ENCODE measurements at places on chromosomes 3 and 15.

DNA sequence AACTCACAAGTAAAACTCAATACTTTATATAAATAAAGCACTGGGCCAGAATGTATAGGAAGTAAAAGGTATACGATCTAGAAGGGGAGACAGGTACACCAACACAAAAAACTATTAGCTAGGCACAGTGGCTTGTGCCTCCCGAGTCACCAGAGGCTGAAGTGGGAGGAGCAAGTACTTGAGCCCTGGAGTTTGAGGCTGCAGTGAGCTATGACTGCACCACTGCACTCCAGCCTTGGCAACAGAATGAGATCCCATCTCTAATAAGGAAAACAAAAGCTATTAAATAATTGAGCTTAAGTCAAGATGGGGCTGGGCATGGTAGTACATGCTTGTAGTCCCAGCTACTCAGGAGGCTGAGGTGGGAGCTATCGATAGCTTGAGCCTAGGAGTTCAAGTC is 17.0 kb downstream of the PIK3CB start:
- DNase-seq = no peak

GRCh38 chr3:136387031-136387430 is 136.9 kb downstream of the PCCB start:
- no peak for DNase-seq

GRCh38 chr3:72761410-72761809 is 86.8 kb downstream of the SHQ1 start:
- DNase-seq = no peak

DNA sequence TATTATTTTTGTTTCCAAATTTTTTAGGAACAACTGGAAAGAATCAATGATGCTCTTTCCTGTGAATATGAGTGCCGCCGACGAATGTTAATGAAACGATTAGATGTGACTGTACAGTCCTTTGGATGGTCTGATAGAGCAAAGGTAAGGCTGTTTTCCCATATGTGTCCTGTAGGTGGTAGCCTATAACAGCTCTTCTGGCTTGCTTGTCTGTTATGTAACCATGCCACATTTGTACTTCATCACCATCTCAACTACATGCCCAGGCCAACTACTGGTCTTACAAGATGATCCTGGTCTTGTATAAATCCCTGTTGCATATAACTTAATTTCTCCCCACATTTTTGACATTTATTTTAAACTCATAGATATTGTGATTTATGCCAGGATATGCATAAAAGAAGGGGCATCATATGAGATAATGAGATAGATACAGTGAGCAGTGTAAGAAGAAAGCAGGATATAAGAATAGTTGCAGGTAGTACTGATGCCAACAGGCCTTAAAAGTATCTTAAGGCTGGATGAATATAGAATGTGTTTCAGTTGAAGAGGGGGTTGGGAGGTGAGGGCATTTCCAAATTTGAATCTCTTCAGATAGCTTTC is 20.3 kb downstream of the FAM98B start:
- peak; percentile 72 for DNase-seq

DNA sequence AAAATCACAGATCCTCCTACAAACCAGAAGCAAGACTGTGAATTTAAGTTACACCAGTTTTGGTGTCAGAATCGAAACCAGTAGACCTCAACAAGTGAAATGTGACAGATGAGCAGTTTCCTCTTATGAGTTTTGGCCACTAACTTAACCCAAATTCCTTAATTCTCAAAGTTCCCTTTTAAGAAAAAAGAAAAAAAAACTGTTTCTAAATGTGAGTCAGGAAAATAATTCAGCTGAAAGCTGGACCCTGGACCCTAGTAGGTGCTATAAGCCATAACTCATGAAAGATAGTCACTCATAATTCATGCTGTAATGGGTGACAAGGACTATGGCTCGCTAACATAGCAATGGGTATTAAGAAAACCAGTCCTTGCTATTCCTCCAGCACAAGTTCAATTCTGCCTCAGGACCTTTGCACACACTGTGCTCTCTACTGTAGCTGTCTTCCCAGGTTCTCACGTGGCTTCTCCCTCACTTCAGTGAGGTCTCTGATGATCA is 9.0 kb upstream of the THRB start:
- no peak for DNase-seq

GRCh38 chr3:29690686-29691353 is 409.9 kb downstream of the RBMS3 start:
- DNase-seq = peak; percentile 17

DNA sequence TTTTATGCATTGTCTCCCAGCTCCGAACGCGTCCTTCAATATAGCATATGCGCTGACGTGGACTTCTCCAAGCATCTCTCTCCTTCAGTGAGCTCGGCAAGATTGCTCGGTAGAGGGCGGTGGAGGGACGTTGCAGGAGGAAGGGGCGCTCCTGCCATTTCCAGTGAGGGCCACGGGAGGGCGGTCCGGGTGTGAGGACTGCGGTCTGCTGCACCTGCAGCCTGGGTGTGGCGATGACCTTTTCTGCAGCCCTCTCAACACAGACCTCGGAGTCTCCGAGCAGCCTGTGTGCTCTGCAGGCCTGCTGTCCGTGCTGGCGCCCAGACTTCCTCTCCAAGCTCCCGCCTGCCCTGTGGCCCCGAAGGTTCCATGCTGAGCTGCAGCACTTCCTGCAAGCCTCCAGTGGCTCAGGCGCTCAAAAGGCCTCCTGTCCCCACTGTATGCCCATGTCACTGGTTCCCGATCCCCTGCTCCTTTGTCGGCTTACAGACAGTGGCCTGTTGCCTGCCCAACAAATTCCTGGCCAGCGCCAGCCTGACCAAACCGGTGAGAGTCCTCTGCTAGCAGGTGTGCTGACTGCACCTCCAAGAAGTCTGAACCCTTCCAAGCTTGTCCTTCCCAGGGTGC is 8.9 kb upstream of the RTP3 start:
- DNase-seq = peak; percentile 85

DNA sequence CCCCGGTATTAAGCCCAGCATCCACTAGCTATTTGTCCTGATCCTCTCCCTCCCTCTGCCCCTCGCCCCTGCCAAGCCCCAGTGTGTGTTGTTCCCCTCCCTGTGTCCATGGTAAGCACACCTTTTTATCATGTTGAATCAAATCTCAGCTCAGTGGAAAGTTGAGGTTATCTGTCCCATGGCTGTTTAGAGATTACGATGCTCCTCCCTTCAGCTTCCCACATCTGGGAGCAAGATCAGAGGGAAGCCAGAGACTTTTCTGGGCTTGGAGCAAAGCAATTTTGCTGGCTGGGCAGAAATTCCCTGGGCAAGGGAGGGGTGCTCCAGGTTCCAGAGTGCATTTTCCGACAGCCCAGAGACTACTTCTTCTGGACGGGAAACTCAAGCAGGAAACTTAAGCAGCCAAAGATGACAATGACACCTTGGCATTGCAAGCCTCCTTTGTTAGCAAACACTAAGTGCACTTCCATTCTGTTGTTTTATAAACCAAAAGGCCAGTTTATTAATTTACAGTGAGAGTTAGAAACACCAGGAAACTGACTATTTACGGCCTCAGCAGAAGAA is 104.5 kb downstream of the MESD start:
- DNase-seq = no peak

- DNase-seq = no peak
These were observed 4.2 kb downstream of the TWF2 start for GRCh38 chr3:52234516-52235447.

DNA sequence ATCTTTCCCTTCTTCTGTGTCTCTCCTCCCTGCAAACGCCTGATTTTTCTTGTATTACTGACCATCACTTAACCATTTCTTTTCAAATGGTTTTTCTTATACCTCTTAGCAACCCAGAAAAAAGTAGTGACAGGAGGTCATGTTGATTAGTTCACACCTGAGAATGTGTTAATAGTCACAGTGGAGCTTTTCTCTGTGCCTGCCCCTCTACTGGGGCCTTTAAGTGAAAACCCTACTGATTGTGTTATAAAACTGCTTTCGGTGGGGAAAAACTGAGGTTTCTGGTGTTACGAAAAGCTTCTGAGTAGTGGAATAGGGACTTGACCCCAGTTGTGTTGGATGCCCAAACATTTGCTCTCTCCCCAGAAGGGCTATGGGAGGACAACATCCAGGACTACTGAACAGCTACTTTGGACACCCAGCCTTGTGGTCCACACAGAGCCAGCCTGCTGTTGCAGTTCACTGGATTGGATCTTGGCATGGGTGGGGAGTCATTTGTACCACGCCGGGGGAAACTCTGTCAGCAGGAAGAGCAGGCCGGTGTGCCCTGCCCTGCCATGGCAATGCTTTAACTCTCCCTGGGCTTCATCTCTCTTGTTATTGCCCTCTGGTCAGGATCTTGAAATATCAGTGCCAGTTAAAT is 10.3 kb downstream of the GPR87 start:
- DNase-seq = no peak

DNA sequence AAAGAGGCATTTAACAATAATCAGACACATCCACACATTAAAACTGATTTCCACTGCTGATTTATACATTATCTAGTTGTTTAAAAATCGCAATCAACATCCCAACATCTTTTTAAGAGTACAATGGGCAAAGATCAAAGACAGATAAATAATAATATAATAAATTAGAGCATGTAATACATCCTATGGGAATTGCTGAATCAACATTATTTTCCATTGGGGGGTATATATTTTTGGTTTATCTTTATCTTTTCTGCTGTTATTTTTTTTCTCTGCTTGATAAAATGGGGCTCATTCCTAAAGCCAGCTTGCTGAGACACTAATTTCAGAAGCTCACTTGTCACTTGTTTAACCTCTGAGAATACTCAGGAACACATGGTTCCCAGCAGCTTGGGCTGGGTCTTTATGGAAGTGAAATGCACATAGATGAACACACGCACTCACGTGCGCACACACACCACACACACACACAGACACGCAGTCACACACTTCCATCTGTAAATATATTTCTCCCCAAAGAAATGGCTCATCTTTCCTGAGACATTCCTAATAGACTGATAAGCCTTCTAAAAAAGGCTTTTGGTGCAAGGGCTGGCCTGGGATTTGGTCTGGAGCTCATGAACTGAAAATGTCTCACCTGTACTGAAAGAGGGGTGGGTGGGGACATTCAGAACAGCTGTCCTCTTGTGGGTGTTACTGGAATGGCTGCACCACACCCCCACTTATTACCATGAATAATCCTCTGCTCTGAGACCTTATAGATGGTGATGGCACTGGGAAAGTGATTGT is 3.5 kb upstream of the PPIB start:
- DNase-seq = no peak

DNA sequence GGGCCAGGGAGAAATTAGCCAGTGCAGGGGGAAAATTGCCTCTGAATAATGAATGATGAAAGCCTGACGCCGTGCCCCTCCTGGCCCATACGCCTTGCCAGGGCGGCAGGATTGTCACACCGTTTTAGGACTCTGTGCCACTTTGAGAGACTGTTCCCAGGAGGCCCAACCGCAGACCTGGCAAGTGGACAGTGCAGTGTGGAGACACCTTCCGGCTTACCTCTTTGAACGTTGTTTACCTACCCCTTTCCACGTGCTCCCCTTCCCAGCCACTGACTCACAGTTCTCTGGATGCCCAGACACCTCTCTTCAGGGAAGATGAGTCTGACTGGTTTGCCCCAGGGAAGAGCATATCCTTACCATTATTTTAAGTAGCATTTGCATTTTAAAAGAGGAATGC is 84.0 kb upstream of the PXYLP1 start:
- no peak for DNase-seq
